ENCODE measurements at places on chromosomes 5 and 9. TPM values are rescaled to one million over a fixed set of nuclear protein-coding genes. Genes with fewer than 3 reads are reported as not detected.

DNA sequence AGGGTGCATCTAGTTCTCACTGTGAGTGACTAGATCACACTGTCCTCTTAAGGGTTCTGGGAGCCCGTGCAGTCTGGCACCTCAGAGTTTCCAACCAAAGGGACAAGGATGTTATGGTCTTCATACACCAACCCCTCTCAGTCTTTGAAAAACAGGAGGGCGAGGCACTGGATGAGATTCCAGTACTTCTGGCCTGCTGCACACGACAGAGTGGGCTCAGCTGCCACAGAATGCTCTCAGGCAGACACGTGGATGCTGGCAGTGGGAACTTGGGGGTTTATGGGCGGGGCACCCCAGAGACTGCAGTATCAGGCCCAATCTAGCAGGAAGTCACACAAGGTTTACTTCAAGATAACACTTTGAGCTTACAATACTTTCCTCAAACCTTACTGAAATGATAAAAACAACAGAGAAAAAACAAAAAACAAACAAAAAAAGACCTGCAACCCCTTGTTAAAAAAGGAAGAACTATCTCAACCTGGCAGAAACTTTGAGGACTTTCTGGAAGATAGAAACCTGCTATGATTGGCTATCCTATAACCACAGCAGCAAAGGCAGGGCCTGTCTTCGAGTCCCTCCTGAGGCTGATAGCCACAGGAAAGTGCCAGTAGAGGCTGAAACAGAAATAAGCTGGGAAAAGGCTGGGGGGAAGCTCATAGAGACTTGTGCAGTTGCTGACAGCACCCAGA lies 28.3 kb upstream of the TGFBR1 start:
- no peak for DNase-seq

LCN6 gene
- not detected for total RNA-seq

DNA sequence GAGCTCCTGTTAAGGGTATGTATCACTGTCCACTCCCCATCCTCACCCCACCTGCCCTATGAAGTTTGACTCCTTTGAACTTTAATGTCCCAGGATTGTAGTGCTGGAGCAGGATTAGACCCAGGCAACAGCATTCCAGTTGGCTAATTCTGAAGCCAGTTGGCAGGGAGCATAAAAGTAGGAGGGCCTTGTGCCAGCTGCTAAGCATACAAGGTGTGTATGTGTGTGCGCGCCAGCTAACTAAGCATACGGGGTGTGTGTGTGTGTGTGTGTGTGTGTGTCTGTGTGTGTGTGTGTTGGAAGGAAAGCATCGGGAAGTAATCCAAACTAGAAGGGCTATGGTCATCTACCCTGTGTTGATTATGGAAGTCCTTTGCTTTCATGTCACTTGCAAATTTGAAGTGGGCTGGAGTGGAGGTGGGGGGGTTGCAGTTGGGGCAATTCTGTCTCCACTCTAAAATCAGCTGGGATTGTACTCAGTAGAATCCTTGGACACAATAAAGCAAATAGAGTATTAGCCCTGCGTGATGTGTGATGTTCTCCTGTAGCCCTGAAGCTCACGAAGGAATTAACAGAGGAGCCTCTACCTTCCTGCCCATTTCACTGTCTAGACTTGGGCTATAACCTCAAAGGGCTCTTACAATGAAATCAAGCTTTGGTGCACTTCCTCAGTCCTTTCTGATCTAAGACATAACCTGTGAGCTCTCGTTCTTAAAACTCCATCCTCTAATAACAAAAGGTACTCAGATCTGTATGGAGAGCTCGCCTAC lies 26.9 kb downstream of the HMGCR start:
- DNase-seq, result peak; percentile 47

ADGRD2 gene
- not detected for total RNA-seq

GRCh38 chr5:138386290-138386689 lies 33.8 kb downstream of the KDM3B start:
- no peak for DNase-seq

CCDC192 gene
- total RNA-seq, result not detected

- DNase-seq, result peak; percentile 47
Measured at GRCh38 chr5:14665949-14666348, 1.4 kb downstream of the OTULIN start.

Data from renal cortical epithelial cell (primary cell).